ENCODE measurements at places on chromosomes 5 and 9.

- peak; percentile 78 for DNase-seq
These were observed 3.7 kb downstream of the GALNT12 start for GRCh38 chr9:98811051-98811650.

DNA sequence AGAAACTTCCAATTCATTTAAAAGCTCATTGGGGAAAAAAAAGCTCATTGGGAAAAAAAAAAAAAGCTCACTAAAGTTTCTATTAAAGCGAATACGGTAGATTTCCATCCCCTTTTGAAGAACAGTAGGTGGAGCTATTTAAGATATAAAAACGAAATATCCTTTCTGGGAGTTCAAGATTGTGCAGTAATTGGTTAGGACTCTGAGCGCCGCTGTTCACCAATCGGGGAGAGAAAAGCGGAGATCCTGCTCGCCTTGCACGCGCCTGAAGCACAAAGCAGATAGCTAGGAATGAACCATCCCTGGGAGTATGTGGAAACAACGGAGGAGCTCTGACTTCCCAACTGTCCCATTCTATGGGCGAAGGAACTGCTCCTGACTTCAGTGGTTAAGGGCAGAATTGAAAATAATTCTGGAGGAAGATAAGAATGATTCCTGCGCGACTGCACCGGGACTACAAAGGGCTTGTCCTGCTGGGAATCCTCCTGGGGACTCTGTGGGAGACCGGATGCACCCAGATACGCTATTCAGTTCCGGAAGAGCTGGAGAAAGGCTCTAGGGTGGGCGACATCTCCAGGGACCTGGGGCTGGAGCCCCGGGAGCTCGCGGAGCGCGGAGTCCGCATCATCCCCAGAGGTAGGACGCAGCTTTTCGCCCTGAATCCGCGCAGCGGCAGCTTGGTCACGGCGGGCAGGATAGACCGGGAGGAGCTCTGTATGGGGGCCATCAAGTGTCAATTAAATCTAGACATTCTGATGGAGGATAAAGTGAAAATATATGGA lies at the start of gene PCDHGA12:
TSS of gene PCDHGA12 (plus strand) at position 176 of the 782 bp plus-strand sequence. CDS start at position 429, 253 bp downstream.
- no peak for DNase-seq

- DNase-seq: no peak
These were observed 14.7 kb upstream of the NINJ1 start for GRCh38 chr9:93148721-93149120.

GRCh38 chr5:177382423-177383029 lies 1.7 kb upstream of the SLC34A1 start:
- no peak for DNase-seq

DNA sequence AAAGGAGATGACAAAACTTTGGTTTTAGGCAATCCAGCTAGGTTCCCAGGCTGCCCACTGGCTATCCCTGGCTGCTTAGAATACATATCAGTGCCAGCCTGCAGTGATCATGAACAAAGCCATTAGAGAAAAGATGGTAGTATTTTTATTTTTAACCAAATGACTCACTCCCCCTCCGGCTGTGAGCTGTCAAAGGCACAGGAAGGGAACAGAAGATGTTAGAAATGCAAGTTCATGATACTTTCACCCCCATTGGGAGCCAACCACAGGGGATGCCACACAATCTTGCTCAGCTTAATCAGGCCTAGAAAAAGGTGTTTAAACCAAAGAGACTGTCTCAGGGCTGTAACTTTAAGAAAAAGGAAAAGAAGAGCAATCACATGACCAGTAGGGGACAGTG lies 70.3 kb upstream of the ASTN2 start:
- DNase-seq: no peak

DNA sequence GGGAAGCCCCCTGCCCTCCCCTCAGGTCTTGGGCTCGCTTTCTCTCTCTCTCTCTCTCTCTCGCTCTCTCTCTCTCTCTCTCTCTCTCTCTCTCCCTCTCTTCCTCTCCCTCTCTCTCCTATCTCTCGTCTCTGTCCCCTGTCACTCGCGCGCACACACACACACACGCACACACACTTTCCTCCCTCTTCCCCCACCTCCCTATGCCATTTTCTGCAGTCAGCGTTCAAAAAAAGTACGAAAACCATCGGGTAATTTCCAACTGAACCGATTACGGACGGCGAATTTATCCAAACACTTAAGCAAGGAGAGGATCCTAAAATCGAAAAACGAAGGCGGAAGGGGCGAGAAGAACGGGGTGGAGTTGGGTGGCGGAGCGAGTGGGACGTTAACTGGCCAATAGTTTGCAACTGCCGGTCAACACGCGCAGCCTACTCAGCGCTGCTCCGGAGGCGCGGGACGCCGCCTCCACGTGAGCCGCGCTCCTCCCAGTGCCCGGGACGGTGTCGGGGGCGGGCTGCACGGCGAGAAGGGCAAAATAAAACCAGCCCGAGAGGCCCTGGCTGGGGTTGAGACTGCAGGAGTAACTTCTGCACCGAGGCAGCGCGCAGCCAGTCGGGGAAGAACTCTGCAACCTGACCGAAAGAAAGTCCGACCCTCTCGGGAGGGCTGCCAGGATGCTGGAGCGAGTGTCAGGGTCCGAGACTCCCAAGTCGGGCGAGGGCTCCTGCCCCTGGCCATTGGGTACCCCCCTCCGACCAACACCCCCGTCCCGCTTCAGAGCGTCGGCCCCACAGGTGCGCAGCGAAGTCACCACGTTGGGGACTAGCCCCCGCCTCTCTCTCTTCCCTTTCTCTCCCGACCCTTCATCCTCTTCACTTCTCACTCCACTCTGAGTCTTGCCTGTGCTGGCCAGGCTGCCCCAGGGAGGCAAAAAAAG lies 24.9 kb upstream of the ELAVL2 start:
- DNase-seq: no peak

- DNase-seq: peak; percentile 97
These were observed 158.0 kb upstream of the LHFPL2 start for GRCh38 chr5:78806544-78806943.

GRCh38 chr9:89905606-89906338 lies 301.0 kb downstream of the GADD45G start:
- DNase-seq: no peak

GRCh38 chr9:113501129-113501686 lies 37.7 kb downstream of the RGS3 start:
- DNase-seq: no peak

DNA sequence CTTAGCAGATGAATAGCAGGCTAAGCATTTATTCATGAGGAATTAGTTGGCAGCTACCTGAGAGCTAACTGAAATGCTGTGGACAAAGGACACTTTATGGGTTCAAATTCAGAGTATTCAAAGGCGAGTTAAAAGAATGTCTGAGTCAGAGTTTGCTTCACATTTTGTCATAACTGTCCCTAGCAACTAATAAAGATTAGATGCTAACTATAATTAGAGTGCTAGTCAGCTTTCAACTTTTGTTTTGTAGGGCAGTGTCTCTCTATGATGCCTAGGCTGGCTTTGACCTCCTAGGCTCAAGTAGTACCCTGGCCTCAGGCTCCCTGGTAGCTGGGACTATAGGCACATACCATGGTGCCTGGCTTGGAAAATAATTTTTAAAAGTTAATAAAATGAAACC lies 4.6 kb downstream of the SMC5 start:
- DNase-seq: no peak

DNA sequence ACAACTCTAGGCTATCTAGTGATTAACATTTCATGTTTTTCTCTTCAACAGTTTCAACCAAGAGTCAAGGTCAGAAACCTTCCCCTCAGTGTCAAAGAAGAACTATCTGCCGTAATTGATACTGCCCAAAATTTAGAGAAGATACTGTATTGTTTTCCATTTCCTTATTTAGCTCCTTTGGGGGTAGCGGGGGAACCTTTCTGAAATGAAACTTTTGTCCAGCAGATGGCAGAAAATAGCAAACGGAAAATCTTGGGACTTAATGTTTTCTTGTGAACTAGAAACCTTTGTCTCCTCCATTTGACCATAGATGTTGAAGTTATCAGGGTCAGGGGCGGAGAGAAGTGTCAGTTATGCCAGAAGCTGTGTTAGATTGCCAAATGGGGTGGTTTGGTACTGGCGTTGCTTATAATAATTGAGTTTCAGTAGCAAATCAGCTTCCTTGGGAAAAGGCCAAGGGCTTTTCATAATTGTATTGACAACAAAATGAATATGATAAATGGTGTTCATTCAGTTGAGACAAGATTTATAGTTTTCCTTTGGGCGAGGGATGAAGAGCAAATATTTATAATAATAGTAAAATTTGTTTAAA lies 101.7 kb upstream of the TLX3 start:
- peak; percentile 37 for DNase-seq

DNA sequence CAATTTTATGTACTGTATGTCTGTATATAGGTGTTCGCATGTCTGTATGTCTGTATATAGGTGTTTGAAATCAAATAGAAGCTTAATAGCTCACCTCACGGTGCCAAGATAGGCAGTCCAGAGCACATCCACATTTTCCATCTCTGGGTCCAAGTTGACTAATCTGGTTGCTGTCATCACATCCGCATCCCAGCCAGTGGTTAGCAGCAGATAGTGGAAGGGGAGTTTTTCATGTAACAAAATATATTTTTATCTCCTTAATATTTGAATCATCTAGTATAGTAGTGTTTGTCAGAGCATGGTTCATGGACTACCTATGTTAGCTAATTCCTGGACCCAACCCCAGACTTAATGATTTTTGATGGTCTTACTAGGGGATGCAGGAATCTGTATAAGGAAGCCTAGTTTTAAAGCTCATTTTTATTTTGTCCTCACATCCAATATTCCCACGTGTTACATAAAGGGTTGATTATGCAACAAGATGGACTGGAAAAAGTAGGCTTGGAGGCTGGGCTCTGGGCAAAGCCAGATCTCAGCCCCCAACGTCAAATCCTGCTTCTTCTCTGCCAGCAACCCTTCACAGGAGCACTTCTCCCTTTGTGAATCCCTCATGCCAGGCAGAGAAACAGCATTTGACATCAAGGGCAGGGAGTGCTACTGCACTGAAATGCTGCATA lies 219.7 kb downstream of the ZSWIM6 start:
- DNase-seq: no peak

- DNase-seq: no peak
These were observed 54.9 kb downstream of the USP20 start for GRCh38 chr9:129889941-129890717.

- DNase-seq: no peak
These were observed 18.7 kb downstream of the LCP2 start for GRCh38 chr5:170278611-170279458.

- DNase-seq: no peak
These were observed 125.8 kb downstream of the ARRDC3 start for GRCh38 chr5:91257301-91257700.

DNA sequence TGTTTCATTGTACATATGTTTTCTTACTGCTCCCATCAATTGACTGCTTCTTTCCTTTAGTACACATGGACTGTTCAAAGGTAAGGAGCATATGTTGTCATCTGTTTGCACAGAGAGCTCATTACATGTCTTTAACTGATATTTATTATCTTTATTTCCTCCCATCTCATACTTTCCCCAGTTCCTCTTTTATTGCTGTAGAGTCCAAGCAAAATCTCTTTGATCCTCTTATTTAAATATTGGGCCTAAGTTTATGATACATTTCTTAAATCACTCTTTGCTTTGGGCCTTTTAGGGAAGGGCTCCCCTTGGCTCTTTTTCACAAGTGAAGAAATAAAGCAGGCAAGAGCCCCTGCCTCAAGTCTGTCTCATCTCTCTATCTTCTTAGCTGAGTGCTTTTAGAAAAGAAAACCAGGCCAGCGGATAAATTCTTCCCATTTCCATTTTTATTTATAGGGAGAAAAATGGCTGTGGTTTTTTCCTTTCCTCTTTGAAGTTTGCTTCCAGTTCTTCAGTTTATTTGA lies 152.4 kb downstream of the DOCK2 start:
- no peak for DNase-seq

- DNase-seq: no peak
These were observed 76.9 kb downstream of the PIP5K1B start for GRCh38 chr9:68781928-68782327.

GRCh38 chr5:17665836-17666235 lies 31.6 kb downstream of the TAF11L14 start:
- no peak for DNase-seq

GRCh38 chr5:156974328-156974727 lies 11.3 kb upstream of the TIMD4 start:
- no peak for DNase-seq

DNA sequence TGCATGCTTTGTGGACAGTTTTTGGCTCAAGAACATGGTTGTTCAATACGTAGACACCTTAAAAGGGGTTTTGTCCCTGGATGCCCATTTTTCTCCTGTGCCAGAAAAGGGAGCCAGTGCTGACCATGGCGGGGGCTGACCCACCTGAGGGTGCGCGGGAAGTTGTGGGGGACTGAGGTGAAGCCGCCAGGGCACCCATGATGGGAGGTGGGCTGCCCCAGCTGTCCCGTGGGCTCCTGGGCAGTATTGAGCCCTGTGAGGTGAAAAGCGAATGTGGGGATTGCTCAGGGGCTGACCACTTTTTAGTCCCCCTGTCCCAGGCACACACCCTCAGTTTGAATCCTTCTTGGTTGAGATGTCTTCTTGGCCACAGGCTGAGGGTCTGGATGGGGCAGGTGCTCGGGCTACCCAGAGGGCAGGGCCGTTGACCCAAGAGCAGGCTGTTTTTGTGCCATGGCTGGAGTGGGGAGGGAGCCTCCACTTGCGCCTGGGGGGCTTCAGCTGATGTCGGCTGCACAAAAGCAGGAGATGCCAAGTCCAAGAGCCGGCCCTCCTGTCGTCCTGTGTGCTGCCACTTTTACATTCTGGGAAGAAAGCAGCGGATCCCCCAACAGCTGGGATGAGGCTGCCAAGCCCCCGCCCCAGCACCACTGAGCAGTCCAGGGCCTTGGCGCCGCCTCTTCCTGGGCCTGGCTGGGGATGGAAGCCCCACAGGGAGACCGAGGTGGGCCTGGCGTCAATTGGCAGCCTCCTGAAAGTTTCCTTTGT lies 120.1 kb downstream of the WNK2 start:
- DNase-seq: no peak

DNA sequence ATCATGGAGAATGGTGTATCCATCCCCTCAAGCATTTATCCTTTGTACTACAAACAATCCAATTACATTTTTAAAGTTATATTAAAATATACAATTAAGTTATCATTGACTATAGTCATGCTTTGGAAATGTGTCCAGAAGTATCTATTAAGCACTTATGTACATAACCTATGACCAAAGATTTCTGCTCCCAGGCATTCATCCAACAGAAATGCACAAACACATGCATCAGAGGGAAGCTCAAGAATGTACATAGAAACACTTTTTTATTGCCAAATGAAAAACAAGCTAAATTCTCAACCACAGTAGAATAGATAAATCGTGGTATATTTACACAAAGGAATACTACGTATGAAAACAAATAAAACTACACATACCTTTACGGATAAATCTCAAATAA lies 700.5 kb upstream of the ZNF608 start:
- DNase-seq: peak; percentile 5

DNA sequence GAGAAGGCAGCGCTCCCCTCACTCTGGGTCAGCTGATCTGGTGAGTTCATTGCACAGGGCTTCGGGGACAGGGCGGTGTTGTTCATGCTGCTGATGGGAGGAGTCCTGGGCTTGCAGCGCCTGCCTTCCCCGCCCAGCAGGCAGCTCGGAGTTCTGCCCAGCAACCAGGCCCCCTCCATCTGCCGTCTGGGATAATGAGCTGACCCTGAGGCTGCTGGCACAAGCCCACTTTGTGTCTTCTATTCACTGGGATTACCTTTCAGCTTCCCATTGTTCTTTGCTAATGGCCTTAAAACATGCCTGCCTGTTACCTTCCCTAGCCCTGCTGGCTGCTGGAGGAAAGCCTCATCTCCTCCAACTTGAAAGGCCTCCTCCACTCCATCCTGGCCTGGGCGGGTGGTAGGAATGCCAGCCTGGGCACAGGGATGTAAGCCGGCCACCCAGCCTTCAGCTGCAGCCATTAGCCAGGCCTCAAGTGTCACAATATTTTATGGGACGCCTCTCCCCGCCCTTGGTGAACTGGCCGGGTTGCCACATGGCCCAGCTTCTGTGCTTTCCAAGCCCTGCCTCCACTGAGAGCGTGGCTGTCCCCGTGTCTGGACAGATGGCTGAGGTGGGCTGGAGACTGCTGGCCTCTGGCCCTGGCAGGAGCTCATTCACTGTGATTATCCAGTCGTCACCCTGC lies 70.4 kb downstream of the GADD45G start:
- DNase-seq: no peak
